ENCODE measurements at places on chromosomes 3 and 15.

DNA sequence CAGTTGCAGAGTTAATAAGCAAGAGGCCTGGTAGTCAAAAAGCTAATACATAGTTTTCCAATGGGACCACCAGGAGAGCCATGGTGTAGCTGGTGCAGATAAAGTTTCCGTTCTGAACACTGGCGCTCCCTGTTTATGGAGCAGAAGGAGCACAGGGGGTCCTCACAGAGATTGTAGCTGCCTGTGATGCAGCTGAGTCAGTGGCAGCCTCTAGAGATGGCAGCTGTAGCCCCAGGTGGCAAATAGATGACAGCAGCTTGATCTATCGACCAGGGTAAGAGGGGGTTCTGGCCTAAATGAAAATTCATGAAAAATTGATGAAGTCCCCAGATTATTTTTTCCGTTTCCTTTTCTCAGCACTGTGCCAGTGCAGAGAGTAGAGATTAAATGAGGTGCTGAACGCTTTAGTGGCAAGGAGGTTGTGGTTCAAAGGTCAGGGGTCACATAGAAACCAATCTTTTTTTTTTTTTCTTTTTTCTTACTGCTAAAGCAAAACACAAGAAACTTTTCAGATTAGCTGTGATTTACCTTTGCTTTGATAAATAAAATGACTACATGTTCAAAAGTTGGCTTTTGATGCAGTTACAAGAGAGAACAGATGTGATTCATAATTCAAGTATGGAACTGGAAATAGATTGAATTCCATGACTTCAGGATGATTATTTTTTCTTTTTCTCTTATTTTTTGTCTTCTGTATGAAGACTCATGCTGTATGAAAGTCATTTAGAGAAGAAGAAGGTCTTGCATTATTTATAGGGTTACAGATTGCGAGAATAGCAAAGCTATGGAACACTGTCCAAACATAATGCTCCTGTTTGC, 63.3 kb downstream of the ROBO2 start:
- DNase-seq, result no peak

- no peak for DNase-seq
Observed at GRCh38 chr3:109265295-109265694, 51.0 kb downstream of the DPPA2 start.

DNA sequence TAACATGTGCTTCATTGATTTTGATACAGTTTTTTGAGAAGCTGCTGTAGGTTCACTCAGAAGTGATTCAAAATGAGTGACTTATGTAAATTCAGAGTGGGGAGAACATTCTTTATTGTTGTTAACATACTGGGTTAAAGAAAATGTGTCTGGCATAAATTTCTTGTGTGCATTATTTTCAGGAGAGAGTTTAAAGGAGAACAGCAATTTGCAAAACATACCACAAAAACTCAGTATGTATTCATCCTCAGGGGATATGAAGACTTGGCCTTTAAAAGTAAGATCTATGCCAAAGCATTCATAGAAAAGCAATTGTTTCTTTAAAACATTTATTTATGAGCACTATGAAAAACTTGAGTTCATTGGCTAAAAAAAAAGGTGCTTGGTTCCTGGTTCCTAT, 1089.8 kb downstream of the ROBO2 start:
- DNase-seq, result no peak

GRCh38 chr3:34254285-34254684, 455.9 kb downstream of the PDCD6IP start:
- DNase-seq, result no peak

GRCh38 chr3:32460031-32460749, 42.5 kb downstream of the CMTM6 start:
- peak; percentile 29 for DNase-seq

DNA sequence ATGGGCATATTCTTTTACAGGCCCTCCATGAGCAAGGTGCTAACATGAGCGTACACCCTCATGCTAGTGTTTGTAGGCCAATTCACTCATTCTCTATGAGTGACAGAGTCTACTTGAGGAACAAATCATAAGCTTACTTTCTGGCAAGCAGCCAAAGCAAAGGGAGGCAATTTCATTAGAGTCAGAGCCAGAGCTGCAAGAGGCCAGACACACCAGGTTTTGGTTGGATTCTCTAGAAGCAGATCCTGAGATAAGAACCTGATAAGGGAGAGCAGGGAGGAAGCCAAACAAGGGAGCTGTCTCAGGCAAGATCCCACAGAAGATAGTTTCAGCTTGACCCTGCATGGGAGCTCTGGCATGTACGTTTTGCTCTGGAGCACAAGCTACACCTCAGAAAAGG, 214.1 kb upstream of the CTNNB1 start:
- DNase-seq, result no peak

GRCh38 chr3:49165771-49166751, at the start of gene CCDC71:
TSS of gene CCDC71 (minus strand) at chr3:49166331. CDS start at chr3:49164208, 2,123 bp downstream.
- DNase-seq, result peak; percentile 73

- no peak for DNase-seq
Observed at GRCh38 chr15:98997312-98997711, 10.3 kb downstream of the PGPEP1L start.

GRCh38 chr3:130692455-130692854, 54.2 kb downstream of the PIK3R4 start:
- no peak for DNase-seq

DNA sequence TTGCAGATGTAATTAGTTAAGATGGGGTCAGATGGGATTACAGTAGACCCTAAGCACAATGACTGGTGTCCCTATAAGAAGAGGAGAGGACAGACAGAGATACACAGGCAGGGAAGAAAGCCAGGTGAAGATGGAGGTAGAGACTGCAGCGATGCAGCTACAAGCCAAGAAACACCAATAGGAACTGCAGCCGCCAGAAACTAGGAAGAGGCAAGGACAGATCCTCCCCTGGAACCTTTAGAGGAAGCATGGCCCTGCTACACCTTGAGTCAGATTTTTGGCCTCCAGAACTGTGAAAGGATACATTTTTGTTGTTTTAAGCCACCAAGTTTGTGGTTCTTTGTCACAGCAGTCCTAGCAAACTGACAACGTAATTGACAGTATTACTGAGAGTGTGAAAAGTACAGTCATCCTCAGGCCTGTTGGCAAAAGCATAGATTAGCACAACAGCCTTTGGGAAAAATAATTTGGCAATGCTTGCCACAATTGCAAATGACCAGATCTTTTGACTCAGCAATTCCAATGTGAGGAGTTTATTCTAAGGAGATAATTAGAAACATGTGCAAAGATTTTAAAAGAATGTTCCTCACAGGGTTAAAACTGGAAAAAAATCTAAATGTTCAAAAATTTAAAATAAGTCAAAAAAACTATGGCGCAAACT, 82.6 kb upstream of the TJP1 start:
- no peak for DNase-seq

GRCh38 chr3:132513057-132513456, 84.0 kb upstream of the ACKR4 start:
- no peak for DNase-seq

GRCh38 chr3:187799942-187800641, 54.8 kb upstream of the BCL6 start:
- DNase-seq, result no peak

GRCh38 chr3:36501616-36502015, 121.3 kb downstream of the STAC start:
- no peak for DNase-seq

- no peak for DNase-seq
Observed at GRCh38 chr3:168085491-168086119, 10.1 kb downstream of the GOLIM4 start.

GRCh38 chr3:185534511-185534910, 17.9 kb downstream of the LIPH start:
- DNase-seq, result no peak

DNA sequence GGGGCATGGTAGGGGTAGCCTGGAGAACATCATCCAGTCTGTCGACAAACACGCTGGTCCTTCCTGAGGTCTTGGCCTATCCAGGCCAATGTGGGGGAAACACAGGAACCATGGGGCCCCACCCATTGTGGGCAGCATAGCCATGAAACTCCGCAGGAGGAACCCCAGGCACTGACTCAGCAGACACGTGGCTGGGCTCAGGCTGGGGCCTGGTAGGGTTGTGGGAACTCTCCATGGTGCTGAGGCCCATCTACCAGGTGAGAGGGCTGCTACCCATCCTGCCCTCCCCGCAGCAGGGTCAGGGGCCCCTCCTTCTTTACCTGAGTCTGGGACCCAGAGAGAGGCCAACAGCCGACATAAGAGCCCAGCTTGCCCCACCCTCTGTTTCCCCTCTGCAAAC, 22.6 kb upstream of the CACNA2D2 start:
- DNase-seq, result peak; percentile 82

DNA sequence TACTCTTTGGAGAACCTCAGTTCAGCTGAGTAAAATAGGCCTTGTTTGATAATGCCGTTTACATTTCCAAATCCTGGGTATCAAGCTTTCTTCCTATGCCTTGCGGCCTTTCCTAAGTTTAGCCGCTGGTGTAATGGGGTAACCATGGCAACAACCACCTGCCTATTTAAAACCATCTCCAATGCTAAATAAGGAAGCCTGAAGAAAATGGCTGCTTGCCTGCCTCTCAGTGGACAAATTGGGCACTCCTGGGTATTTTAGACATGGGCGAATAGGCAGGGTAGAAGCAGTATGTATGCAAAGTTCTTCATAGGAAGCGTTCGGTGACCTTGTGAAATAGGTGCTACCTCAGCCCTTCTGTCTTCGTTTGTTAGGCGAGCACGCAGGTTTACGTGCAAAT, 122.7 kb downstream of the DGKG start:
- no peak for DNase-seq

GRCh38 chr15:67093504-67093862, 28.1 kb downstream of the SMAD3 start:
- DNase-seq, result no peak

DNA sequence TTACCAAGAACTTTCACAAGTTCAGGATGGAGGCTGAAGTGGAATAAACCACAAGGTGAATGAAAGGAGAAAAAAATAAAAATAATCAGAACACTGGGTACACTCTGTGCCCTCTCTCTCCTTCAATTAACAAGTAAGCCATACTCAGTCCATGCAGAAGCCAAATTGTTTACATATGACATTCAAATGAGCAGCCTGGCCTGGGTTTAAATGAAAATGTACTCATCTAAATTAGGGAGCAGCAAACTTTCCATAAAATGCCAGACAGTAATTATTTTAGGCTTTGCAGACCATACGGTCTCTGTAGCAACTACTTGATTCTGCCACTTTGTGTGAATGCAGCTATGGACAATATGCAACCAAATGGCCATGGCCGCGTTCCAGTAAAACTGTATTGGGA, 376.6 kb downstream of the MAGI1 start:
- no peak for DNase-seq

DNA sequence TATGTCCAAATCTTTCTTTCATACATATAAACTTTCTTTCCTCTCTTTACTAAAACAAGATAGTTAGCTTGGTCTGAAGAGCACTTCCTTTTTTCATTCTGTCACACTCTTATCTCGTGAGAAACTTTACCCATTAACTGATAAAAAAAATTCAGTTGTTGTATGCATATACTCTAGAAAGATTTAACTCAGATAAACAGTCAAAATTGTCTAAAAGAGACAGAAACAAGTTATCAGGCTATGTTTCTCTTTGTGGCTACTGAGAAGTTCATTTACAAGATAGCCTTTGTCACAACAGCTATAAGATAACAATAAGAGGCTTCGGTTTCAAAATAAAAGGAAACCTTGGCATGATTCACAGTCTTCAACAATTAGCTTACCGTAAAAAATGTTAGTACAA, 235.7 kb upstream of the ATP10A start:
- DNase-seq, result no peak

DNA sequence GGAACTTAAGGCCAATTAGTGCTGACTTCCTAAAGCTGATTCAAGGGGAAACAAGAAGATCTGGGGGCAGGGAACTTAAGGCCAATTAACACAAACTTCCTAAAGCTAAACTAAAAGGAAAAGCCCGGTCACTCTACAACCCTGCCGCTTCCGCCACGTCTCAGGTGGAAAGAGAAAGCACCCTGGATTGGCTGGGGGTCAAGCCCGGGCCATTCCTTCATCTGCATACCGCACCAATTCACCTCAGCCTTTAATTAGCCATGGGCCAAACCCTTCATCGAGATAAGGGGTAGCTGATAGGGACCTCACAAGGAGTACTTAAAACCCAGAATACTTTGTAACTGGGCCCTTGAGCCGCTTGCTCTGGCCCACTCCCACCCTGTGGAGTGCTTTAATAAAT, 14.4 kb downstream of the TMPRSS7 start:
- DNase-seq, result no peak

- no peak for DNase-seq
Observed at GRCh38 chr15:51623386-51623938, 891 bp upstream of the DMXL2 start.

DNA sequence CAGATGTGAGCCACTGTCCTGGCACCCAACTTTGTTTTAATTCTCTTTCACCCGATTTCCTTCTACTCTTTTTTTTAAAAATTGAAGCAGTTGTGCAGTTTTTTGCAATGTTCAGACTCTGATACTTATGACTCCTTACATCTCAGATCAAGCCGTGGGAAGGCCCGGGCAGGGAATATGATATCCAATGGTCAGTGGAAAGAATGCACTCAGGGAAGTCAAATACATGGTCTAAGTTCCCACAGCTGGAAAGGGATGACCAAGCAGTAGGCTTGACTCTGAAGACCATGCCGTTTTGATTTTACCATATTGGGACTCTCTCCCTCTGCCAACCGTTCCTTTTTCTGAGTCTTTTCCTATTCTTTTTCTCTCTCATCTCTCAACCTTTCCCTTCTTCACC, 157.2 kb downstream of the RPLP1 start:
- no peak for DNase-seq

- DNase-seq, result no peak
Observed at GRCh38 chr15:45084163-45084562, 29.8 kb downstream of the DUOX2 start.

DNA sequence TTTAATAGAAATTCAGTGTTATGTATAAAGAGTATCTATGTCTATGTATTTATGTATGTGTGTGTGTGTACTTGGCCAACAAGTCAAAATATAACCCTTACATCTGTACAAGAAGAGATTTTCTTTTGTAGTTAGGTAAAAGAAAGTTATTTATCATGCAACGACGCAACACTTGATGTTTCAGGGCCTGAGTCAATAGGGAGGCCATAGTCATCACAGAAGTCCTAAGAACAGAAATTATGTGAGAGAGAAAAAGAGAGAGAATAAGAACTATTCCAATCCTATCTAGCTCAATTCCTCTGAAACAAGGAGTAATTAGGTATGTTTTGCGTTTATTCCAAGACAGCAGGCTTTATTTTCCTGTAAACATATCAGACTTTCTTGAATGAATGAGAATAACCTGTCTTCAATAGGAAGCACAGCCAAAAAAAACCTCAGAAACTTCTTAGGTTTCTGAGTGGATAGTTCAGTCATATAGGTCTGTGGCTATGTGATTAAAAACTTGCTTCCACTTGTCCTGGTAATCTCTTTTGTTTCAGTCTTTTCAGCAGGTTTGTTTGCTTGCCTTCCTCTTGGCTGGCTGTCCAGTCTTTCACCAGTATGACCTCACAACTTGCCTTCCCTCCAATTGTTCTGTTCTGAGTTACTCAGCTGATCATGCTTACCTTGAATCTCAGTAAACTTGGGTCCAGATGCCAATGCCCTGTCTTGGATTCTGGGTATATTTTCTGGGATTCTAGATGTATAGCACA, 382.4 kb upstream of the GBE1 start:
- DNase-seq, result no peak

DNA sequence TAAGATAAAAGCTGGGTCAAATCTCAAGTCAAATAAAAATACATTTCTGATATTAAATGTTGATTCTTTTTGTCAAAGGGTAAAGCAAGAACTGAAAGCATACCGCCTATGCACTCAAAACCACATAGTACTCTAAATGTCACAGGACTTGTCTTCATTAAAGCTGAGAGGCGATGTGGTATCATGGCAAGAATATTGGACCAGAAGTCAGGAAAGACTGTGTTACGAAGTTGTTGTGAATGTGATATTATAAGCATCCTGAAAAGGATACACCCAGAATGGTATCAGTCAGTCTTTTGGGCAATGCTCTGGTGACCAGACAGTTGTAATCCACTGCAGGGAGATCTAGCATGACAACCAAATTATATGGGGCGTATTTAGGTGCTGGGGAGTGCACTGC, 33.8 kb downstream of the TIGIT start:
- DNase-seq, result no peak

All from nephron progenitor cell (in vitro differentiated cells).